Thymus (tissue), 14 donors: ENCODE measurements at places on chromosomes 3 and 15. TPM values are rescaled to one million over a fixed set of nuclear protein-coding genes. Genes with fewer than 3 reads are reported as not detected.

DNA sequence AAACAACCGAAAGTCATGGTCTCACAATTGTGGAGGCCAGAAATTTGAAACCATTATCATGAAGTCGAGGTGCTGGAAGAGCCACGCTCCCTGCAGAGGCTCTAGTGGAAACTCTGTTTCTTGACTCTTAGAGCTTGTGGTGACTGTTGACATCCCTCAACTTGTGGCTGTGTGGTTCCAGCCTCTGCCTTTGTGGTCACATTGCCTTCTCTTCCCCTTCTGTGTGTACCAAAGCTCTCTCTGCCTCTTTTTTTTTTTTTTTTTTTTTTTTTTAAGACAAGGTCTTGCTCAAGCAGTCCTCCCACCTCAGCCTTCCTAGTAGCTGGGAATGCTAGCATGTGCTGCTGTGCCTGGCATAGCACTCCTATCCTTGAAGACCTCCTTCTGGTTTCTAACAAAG, 48.7 kb upstream of the CRTC3 start:
- peaks cover 11% of the 10 kb centered on the region for H3K4me1 ChIP-seq
- H3K4me3 ChIP-seq, result no peak overlapping the region
- no peak overlapping the region for H3K27ac ChIP-seq
- DNase-seq, result no peak
- peaks cover 90% of the 10 kb centered on the region for H3K36me3 ChIP-seq

- H3K4me1 ChIP-seq, result peaks cover 15% of the 10 kb centered on the region
- H3K4me3 ChIP-seq, result no peak overlapping the region
- H3K27me3 ChIP-seq, result no peaks in the 10 kb centered on the region
- no peak for DNase-seq
These were observed 57.9 kb downstream of the TPRA1 start for GRCh38 chr3:127532561-127533203.

The ARID3B gene
- 5.8 TPM for total RNA-seq

DNA sequence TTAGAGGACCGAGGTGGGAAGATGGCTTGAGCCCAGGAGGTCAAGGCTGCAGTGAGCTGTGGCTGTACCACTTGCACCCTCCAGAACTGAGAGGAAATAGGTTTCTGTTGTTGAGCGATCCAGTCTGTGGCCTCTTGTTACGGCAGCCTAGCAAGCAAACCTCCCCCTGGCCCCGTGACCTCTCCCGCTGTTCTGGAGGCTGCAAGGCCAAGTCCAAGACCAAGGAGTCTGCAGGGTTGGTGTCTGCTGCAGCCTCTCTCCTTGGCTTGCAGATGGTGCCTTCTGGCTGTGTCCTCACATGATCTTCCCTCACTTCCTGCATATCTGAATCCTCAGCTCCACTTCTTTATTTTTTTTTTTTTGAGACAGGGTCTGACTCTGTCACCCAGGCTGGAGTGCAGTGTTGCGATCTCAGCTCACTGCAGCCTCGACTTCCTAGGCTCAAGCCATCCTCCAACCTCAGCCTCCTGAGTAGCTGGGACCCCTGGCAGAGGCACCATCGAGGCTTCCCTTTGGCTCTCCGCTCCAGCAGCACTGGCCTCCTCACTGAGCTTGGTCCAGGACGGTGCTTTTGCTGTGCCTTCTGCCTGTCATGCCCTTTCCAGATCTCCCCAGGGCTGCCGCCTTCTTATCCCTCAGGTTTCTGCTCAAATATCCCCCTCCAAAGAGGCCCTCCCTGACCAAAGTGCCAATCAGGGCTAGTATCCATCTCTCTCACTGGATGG, 18.0 kb upstream of the PLXND1 start:
- DNase-seq, result no peak
- H3K4me1 ChIP-seq, result peaks cover 46% of the 10 kb centered on the region
- H3K36me3 ChIP-seq, result no peaks in the 10 kb centered on the region
- H3K27ac ChIP-seq, result no peak overlapping the region
- H3K4me3 ChIP-seq, result no peak overlapping the region

DNA sequence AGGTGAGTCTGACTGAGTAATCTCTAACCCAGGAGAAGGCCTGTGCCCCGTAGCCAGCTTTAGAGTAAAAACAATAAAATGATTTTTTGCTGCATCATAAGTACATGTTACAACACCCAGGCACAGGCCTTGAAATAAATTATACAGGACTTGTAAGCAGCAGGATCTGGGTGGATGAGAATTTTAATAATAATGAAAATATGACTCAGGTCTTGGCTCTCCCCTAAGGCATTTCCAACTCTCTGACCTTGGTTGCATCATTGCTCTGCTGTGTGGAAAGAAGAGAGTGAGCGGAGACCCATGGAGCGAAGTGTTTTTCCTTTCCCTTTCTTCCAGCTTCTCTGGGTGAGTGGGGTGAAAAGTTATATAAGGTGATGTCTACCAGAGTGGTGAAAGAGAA, 44.6 kb downstream of the EOMES start:
- H3K27me3 ChIP-seq, result no peaks in the 10 kb centered on the region
- H3K27ac ChIP-seq, result no peak overlapping the region
- no peaks in the 10 kb centered on the region for H3K36me3 ChIP-seq
- H3K4me1 ChIP-seq, result peaks cover 3% of the 10 kb centered on the region
- no peak for DNase-seq

DNA sequence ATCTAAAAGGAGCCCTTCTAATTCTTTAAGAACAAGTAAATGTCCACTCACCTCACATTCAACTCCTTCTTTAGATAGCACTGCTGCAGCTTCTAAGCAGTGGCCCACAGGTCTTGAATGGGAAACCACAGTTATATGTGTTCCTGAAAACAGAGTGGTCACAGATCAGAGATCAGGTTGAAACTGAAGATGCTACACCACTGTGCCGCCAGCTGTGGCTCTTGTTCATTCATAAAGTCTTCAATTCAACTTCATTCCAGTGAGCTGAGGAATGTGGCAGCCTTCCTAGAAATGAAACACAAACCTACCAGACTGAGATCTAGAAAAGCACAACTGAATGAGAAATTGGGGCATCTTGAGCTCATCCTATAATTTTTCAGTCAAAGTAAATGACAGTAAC, 4.0 kb downstream of the PDHB start:
- no peak overlapping the region for H3K27ac ChIP-seq
- DNase-seq, result no peak
- peaks cover 5% of the 10 kb centered on the region for H3K4me1 ChIP-seq
- H3K4me3 ChIP-seq, result no peak overlapping the region
- H3K36me3 ChIP-seq, result peaks cover 42% of the 10 kb centered on the region
